Activated naive CD4-positive, alpha-beta T cell treated with anti-CD3 and anti-CD28 coated beads, Interleukin-2, amount 50 U/mL, for 72 hours (primary cell): ENCODE measurements at places on chromosomes 16 and 17. TPM values are rescaled to one million over a fixed set of nuclear protein-coding genes. Genes with fewer than 3 reads are reported as not detected.

The APOH gene
- total RNA-seq = not detected

- DNase-seq = no peak
Observed at GRCh38 chr17:27816946-27817345, 16.6 kb upstream of the NOS2 start.

The EPN2 gene
- total RNA-seq = 2.6 TPM

DNA sequence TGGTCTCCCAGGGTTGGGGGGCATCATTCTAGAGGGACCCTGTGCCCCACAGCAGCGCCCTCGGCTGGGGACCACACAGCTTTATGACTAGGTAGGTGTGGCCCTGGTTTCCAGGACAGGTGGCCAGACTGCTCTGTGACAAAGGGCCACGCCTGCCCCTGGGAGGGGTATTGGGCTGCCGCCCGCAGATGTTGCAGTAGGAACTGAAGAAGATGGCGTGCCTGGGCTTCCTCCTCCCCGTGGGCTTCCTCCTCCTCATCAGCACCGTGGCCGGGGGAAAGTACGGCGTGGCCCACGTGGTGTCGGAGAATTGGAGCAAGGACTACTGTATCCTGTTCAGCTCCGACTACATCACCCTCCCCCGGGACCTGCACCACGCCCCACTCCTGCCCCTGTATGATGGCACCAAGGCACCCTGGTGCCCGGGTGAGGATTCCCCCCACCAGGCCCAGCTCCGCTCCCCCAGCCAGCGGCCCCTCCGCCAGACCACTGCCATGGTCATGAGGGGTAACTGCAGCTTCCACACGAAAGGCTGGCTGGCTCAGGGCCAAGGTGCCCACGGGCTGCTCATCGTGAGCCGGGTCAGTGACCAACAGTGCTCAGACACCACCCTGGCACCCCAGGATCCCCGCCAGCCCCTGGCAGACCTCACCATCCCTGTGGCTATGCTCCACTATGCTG lies at the start of gene SPPL2C:
TSS of gene SPPL2C (plus strand) at position 187 of the 681 bp plus-strand sequence. CDS start at position 213, 26 bp downstream.
- DNase-seq = no peak

- no peak for DNase-seq
Observed at GRCh38 chr16:30903596-30903995, 7.2 kb downstream of the CTF1 start.

The TBC1D3E gene
- not detected for total RNA-seq

DNA sequence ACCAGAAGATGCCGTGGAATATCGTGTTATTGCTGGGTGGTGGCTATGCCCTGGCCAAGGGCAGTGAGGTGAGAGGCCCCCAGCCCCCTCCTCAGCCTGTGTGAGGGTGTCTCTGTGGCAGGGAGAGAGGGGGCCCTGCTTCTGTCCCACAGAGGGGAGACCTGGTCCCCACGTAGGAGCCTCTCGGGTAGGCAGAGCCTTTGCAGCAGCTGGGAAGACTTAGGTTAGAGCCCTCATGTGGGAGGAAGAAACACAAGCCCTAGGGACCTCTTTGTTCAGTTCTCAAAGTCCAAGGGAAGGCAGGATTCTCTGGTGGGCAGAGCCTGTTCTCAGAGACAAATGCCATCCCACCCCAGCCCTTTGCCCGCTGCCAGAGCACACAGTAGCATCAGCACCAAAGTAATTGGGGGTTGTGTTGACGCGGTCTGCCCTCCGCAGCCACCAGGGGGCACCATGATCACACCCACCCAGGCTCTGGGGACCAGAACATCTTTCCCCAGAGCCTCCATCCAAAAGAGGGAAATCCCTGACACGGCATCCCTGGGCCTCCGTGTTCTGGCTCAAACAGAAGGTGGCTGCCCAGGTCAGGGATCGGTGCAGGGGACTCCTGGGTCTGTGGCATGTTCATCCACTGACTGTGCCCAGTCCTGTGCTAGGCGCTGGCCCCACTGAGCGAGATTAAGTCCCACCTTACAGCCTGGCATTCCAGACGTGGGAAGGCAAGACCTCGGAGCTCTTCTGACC lies 11.5 kb upstream of the FOXN1 start:
- DNase-seq = peak; percentile 86

- no peak for DNase-seq
Observed at GRCh38 chr16:11913425-11914079, 2.2 kb downstream of the GSPT1 start.

GRCh38 chr17:17126131-17127110 lies 79.7 kb downstream of the PLD6 start:
- no peak for DNase-seq

DNA sequence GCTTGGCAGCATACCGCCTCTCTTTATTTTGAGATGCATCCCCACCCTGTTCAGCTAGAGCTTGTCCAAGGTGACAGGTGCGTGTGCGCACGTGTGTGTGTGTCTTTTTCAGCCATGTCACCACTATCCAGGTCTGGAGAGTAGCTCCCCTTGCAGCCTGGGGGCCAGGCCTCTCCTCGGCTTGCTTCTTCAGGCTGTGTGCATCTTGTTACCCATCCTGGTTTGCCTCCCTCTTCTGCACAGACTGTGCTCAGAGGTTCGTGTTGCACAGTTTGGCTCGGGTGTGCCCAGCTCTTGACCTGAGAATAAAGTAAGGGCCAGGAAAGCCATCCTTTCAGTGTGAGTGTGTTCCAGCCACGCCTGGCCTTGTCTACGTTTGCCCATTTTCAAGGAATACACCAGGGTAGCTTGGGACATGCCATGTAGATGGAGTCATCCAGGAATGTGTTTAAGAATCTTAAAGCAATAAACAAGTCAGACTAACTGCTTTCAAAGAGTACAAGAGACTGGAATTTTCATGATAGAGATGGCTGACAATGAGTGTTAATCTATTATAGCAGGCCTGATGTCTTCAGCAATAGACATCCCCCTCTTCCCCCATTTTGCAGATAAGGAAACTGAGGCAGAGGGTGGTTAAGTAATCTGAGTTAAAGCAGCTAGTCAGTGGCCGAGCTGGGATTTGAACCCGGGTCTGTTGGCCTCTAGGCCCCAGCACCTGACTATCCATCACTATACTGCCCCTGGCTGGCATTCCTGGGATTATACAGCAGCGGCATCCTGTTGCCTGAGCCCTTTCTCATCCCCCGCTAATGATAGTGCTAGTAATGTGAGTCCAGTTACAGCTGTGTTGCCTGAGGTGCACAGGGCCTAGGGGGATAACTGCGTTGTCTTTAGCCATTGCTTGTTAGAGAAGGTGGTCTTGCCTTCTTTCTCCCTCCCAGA lies 77.9 kb downstream of the KSR1 start:
- DNase-seq = no peak

GRCh38 chr16:5560084-5560483 lies 462.5 kb upstream of the EEF2KMT start:
- no peak for DNase-seq

- no peak for DNase-seq
Observed at GRCh38 chr16:67329901-67330300, 3.3 kb downstream of the LRRC36 start.

DNA sequence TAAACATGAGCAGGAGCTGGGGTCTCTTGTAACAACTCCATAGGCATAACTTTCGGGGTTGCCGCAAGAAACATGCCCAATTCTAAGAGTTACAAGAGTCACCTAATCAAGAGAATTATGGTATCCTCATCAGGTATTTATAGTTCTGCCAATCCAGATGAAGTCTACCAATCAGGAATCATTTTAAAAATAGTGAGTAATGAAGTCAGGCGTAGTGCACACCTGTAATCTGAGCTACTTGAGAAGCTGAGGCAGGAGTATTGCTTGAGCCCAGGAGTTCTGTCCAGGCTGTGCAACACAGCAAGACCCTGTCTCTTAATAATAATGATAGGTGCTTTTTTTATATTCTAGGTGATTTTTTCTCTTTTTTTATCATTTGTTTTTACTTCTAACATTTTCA lies 128.5 kb upstream of the RBL2 start:
- DNase-seq = no peak

DNA sequence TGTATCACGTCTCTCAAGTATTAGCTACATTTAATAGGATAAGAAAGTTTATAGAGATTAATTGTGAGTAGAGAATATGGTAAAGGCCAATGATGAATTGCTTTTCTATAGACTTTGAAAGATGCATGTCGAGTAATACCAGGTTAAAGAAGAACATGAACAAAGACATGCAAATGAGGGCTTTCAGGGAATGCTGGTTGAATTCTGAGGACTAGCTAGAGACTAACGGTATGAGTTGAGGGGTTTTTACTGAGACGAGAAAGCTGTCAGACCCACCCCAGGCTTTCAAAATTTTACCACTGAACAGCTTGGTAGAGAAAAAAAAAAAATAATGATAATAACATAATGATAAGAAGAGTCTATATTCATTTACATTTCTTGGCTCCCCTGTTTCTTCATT lies 796.0 kb upstream of the CDH8 start:
- no peak for DNase-seq
